ENCODE measurements at places on chromosomes 4 and X. TPM values are rescaled to one million over a fixed set of nuclear protein-coding genes. Genes with fewer than 3 reads are reported as not detected.

BCORL1 gene
- 0.97 TPM for total RNA-seq

IL3RA gene
- total RNA-seq: 10.4 TPM

TKTL1 gene
- total RNA-seq: not detected

MAGEA8 gene
- total RNA-seq: not detected

MUC7 gene
- not detected for total RNA-seq

PPBP gene
- total RNA-seq: not detected

GAGE1 gene
- not detected for total RNA-seq

TRAM1L1 gene
- total RNA-seq: 2.4 TPM

REELD1 gene
- total RNA-seq: not detected

HAND2 gene
- total RNA-seq: 0.46 TPM

AKAP14 gene
- total RNA-seq: not detected

RBMXL3 gene
- total RNA-seq: not detected

FGFRL1 gene
- 4.7 TPM for total RNA-seq

NUDT11 gene
- total RNA-seq: 5.6 TPM

CRLF2 gene
- not detected for total RNA-seq

ABCD1 gene
- 10.9 TPM for total RNA-seq

FAM149A gene
- total RNA-seq: not detected

FOXO4 gene
- total RNA-seq: 3.6 TPM

NAP1L5 gene
- total RNA-seq: 4.2 TPM

GPR143 gene
- 5.5 TPM for total RNA-seq

UCP1 gene
- total RNA-seq: not detected

ADGRG2 gene
- total RNA-seq: not detected

GTPBP6 gene
- total RNA-seq: 36.5 TPM

TGIF2LX gene
- not detected for total RNA-seq
